ENCODE measurements at places on chromosomes 5 and 9. TPM values are rescaled to one million over a fixed set of nuclear protein-coding genes. Genes with fewer than 3 reads are reported as not detected.

Gene ANKRD34B
- not detected for polyA plus RNA-seq

Gene RMRP
- polyA plus RNA-seq, result 235 TPM

Gene HNRNPH1
- polyA plus RNA-seq, result 247 TPM

Gene PLAC8L1
- polyA plus RNA-seq, result 0.33 TPM

Gene CATSPER3
- polyA plus RNA-seq, result 0.43 TPM

Gene ZCCHC10
- polyA plus RNA-seq, result 21.1 TPM

Gene NPR3
- 8.1 TPM for polyA plus RNA-seq

Gene FOXE1
- 4.9 TPM for polyA plus RNA-seq

Gene GHR
- polyA plus RNA-seq, result 0.90 TPM

Gene RLN2
- polyA plus RNA-seq, result not detected

Gene ADGRD2
- polyA plus RNA-seq, result not detected

Gene FBP2
- not detected for polyA plus RNA-seq

Gene RANBP17
- 10.5 TPM for polyA plus RNA-seq

Gene INSL4
- polyA plus RNA-seq, result not detected
